ENCODE measurements at places on chromosomes 16 and 17.
A peak's percentile ranks its signal among the peaks of the same experiment; 100 is the strongest.

DNA sequence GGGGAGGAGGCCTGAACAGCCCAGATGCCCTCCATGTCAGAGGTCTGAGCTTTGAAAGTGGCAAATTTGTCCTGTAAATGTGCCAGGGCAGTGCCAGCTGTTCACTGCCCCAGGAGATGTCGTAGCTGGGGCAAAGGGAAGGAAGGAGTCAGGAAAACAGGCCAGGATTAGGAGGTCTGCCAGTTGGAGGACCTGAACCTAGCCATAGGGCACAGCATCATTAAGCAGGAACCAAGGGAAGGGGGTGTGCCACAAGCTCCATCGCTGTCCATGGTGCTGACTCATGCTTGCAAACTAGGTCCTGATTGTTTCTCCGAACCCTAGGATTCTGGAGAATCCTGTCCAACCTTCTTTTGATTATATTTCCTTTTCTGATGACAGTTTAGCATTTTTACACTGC is 124.2 kb downstream of the TMEM132E start:
- H3K4me1 ChIP-seq = no peaks in the 10 kb centered on the region
- ATAC-seq = no peak
- no peak overlapping the region for H3K27ac ChIP-seq

DNA sequence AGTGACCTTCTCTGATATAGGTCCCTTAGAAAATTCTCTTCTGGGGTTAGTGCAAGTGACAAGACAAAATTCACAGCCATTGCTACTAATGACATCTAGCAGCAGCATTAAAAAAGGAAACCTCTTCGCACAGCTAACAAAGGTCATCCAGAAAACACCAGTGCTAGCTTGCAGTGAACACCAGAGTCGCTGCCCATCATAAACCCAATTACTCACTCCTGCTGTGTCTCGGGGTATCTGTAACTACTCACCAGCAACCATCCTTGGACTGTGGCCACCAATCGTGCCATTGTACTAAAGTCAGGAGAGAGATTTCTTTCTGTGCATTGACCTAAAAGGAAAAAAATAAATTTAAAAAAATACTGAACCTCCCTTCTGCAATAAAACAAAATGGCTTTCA is 1494.7 kb upstream of the CDH8 start:
- no peak overlapping the region for H3K27ac ChIP-seq
- no peaks in the 10 kb centered on the region for H3K36me3 ChIP-seq
- no peak overlapping the region for H3K4me3 ChIP-seq
- ATAC-seq = no peak
- H3K27me3 ChIP-seq = no peaks in the 10 kb centered on the region

DNA sequence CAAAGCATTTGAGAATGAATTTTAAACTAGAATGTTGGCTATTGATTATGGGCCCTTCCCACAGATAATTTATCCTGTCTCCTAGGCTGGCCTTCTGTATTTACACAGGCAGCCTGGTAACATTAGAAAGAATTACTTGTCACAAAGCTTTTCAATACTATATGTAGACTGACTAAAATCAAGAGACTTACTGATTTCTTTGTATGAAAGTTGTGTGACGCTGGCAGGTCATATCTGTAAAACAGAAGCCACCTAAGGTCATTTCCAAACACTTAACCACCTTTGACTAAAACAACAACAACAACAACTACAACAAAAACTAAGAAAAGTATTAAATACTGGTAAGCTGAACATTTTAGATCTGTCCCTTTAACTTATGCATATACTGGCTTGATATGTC is 329.0 kb upstream of the TBX2 start:
- no peaks in the 10 kb centered on the region for H3K4me1 ChIP-seq
- H3K27me3 ChIP-seq = no peaks in the 10 kb centered on the region
- peaks cover 11% of the 10 kb centered on the region for H3K36me3 ChIP-seq
- no peak overlapping the region for H3K4me3 ChIP-seq
- ATAC-seq = no peak

DNA sequence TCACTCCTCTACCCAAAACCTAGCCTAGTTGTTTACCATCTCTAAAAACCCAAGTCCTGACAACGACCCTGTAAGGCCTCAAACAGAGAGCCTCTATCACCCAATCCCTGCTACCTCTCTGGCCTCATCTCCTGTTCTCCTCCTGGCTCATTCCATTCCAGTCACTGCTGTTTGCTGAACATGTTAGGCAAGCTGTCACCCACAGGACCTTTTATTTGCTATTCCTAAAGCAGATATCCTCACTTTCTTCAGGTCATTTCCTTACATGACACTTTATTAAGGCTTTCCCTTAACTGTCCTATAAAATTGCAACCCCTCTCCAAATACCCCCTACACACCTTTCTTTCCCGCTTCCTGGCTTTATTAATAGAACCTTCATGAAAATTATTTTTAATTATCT is 85.1 kb downstream of the KANSL1 start:
- no peak for ATAC-seq
- no peak overlapping the region for H3K27ac ChIP-seq

DNA sequence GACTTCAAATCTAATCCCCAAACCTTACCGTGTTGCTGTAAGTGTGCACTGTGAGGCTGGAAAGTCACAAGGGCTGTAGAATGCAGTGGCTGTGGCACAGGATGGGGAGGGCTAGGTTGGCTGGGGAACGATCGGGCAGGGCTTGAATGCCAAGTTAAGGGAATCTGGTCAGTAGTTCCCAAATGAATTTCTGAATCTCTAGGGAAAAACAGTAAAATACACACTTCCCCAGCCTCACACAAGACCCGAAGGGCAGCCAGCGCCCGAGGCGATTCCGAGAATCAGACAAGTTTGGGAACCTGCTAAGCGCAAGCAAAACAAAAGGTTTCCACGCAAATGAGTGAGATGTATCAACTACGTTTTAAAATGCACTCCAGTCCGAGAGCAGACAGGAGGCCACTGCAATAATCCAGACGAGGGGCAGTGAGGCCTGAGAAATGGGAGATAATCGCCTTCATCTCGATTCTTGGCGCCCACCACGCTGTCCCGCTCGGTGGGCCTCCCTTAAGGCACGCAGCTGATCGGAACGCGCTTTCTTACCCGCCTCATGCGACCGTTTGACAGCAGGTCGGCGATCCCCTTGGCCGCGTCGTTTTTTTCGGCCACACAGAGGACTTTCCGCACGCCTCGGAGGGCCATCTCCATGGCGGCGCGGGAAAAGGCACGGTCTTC is 599 bp downstream of the TOP3A start:
- no peaks in the 10 kb centered on the region for H3K27me3 ChIP-seq
- peak; percentile 13 for ATAC-seq
- peak overlapping the region; percentile 81 for H3K4me3 ChIP-seq
- H3K27ac ChIP-seq = peak overlapping the region; percentile 94
- H3K36me3 ChIP-seq = peaks cover 42% of the 10 kb centered on the region

GRCh38 chr17:58246104-58246740 is 7.8 kb downstream of the LPO start:
- H3K4me3 ChIP-seq = no peak overlapping the region
- no peaks in the 10 kb centered on the region for H3K36me3 ChIP-seq
- H3K4me1 ChIP-seq = peaks cover 14% of the 10 kb centered on the region
- no peak for ATAC-seq
- peaks cover 46% of the 10 kb centered on the region for H3K27me3 ChIP-seq

GRCh38 chr17:4004517-4005295 is 40.5 kb upstream of the ATP2A3 start:
- H3K27ac ChIP-seq = peak overlapping the region; percentile 44
- H3K27me3 ChIP-seq = peaks cover 10% of the 10 kb centered on the region
- H3K36me3 ChIP-seq = peaks cover 18% of the 10 kb centered on the region
- peaks cover 38% of the 10 kb centered on the region for H3K4me1 ChIP-seq
- no peak overlapping the region for H3K4me3 ChIP-seq
- ATAC-seq = peak; percentile 75

DNA sequence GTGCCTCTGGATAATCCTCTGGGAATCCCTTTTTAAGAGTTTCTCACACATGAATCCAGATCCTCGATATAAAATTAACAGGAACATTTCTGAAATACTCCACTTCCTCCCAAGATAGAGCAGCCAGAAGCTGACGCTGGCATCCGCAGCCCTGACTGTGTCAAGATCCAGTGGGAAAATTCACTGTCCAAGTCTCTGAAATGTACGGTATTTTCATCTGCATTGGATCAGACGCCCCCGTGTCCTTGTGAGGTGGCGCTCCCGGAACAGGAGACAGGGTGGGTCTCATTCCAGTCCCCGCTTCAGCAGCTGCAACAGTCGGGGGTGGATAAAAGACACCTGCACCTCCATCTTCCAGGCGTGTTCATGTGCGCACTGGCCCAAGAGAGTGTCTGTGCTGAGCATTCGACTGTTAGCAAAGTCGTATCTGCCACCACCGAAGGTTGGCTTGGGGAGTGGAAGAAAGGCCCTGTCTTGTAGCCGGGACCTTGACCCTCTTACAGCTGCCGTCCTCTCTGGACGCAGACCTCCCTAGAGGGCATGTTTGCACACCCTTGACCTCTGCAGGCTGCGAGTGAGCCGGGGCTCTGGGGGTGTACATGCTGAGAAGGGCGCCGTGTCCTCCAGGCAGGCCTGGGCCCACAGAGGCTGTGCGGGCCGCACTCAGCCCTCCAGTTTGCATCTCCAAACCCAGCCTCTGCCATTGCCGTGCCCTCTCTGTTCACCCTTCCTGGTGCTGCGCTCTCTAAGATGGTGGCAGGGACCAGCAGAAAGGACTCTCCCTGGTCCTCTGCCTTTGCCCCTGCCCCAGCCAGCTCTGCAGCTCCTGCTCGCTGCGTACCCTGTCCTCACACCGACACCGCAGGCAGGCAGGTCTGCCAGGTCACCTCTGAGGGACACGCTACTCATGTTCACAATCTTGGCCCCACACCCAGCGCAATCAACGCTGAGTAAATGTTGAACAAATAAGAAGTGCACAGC is 72.0 kb upstream of the CHMP6 start:
- no peak overlapping the region for H3K4me3 ChIP-seq
- no peaks in the 10 kb centered on the region for H3K4me1 ChIP-seq
- H3K36me3 ChIP-seq = peaks cover 32% of the 10 kb centered on the region
- H3K27ac ChIP-seq = no peak overlapping the region

GRCh38 chr17:18860161-18860972 is 2.4 kb downstream of the PRPSAP2 start:
- peak; percentile 48 for ATAC-seq
- H3K4me3 ChIP-seq = peak overlapping the region; percentile 34
- H3K4me1 ChIP-seq = peaks cover 44% of the 10 kb centered on the region
- H3K27me3 ChIP-seq = no peaks in the 10 kb centered on the region
- no peaks in the 10 kb centered on the region for H3K36me3 ChIP-seq

- peaks cover 11% of the 10 kb centered on the region for H3K36me3 ChIP-seq
- H3K4me1 ChIP-seq = peaks cover 24% of the 10 kb centered on the region
- no peak for ATAC-seq
Observed at GRCh38 chr17:16652847-16653366, 743 bp downstream of the ZNF624 start.

DNA sequence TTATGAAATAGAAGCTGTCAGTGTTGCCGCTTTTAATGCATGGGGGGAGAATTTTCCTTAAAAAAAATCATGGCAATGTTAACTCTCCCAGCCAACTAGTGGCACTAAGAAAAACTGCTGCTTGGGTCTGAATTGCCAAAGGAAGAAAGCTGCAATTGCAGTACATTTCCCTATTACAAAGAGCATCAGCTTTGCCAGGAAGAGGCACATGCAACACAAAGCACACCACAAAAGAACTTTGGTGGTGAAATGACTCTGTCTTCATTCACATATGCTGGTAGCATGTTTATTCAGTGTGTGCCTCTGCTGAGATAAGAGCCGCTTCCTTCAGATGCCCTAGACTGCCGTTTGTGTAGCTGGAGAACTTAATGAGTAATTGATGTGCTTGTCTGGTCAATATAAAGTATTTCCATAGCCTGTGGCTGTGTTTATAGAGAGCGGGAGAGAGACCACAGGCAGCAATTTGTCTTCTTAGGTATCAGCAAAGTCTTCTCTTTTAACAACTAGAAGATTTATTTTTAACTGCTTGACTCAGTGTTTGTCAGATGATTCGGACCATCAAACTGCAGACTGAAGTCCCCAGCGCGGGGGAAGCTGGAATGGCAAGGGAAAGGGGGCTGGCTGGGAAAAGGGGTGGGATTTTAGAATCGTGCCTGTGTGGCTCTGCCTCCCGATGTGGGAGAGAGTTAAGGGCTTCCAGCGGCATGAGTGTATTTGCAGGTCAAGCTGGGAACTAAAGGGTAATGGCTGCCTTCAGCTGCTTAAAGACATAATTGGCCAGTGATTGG is 115.1 kb downstream of the MRTFB start:
- H3K27me3 ChIP-seq = no peaks in the 10 kb centered on the region
- H3K4me1 ChIP-seq = peaks cover 9% of the 10 kb centered on the region
- no peak overlapping the region for H3K4me3 ChIP-seq
- ATAC-seq = no peak

Data from stimulated activated memory B cell treated with anti-CD40 and anti-IgM and Interleukin-4, amounts not matched to agents 10 μg/mL and 1 μg/mL and 100 μg/mL, for 72 hours (primary cell).